ENCODE measurements at places on chromosomes 5 and 9.

- DNase-seq: no peak
These were observed 1.2 kb downstream of the SURF4 start for GRCh38 chr9:133374612-133375115.

DNA sequence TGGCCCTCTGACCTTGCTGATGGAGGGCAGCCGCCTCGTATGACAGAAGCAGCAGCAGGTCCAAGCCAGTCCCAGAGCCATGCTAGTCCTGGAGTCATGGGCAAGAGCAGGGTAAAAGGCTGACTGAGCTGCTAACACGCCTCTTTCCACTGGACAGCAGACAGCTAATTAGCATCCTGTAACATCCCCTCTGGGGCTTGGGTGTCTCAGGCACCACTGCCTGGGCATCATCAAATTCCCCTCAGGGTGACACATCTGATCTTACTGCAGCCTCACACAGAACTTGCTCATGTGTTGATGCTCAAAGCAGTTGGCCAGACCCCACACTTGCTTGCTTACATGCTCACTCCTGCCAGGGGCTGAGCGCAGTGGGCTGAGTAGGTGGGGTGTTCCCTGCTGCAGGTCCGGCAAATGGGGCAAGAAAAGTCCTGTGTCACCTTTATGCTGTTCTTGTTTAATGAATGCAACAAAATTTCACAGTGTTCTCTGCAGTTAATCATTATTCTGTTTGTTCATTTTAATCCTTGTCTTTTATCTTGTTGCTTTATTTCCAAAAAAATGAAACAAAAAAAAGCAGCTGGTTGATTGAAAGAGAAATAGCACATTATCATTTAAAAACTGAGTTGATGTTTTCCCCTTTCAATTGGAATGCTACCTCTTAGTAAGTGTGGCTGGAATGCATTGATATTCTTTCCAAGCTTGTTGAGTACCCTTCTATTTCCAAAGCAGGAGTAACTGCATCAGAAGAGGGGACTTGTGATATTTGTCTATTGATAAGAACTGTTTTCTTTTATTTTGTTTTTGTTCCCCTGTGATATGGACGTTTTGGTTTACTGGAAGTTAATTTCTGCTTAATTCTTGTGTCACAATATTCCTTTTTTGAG, 254.1 kb downstream of the CDH18 start:
- no peak for DNase-seq

DNA sequence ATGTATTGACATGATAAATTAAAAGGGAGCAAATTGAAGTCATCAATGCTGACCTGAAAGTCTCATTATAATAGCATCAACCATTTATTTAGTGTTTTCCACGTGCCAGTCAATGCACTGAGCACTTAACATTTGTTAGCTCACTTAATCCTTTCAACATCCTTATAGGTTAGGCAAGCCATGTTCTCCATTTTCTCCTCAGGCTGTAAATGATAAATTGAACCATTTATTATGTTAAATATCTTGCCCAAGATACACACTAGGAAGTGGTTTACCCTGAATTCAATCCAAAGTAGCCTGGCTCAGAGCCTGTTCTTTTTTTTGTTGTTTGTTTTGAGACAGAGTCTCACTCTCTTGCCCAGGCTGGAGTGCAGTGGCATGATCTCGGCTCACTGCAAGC, 25.0 kb upstream of the SNX2 start:
- DNase-seq: no peak

DNA sequence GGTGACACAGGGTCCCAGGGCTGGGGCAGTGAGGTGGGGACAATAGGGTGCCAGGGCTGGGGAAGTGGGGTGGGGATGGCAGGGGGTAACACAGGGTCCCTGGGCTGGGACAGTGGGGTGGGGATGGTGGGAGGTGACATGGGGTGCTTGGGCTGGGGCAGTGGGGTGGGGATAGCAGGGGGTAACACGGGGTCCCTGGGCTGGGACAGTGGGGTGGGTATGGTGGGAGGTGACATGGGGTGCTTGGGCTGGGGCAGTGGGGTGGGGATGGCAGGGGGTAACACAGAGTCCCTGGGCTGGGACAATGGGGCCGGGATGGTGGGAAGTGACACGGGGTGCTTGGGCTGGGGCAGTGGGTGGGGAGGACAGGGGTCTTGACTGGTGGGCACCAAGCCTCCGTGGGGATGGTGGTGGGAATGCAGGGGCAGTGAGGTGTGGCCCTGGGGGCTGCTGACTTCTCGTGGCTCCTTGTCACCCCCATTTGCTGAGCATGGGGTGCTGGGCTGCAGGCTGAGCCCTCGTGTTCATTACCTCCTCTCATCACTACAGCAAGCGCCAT, 41.7 kb downstream of the OLFM1 start:
- no peak for DNase-seq

- no peak for DNase-seq
These were observed 177.3 kb upstream of the FST start for GRCh38 chr5:53303105-53303504.

GRCh38 chr5:42759456-42759855, 2.8 kb downstream of the CCDC152 start:
- no peak for DNase-seq

- DNase-seq: no peak
These were observed 115.9 kb downstream of the RGS3 start for GRCh38 chr9:113579283-113580040.

GRCh38 chr5:32462618-32463017, 18.1 kb upstream of the ZFR start:
- DNase-seq: no peak

DNA sequence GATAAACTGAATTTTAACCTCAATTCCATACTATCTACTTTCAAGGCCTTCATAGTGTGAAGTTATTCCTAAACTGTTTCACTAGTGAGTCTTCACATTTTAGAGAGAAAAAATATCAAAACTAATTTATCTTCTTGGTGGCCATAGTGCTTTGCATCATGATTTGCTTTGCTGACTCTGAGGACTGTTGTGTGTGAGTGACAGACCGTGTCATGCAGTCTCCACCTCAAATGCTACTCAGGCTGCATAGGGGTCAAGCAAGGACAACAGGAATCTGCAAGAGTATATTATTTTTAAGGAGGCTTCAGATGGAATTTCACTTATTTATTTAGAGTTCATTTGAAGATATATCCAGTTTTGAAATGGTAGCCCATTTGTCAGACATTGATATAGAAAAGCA, 34.5 kb downstream of the MACIR start:
- DNase-seq: no peak

DNA sequence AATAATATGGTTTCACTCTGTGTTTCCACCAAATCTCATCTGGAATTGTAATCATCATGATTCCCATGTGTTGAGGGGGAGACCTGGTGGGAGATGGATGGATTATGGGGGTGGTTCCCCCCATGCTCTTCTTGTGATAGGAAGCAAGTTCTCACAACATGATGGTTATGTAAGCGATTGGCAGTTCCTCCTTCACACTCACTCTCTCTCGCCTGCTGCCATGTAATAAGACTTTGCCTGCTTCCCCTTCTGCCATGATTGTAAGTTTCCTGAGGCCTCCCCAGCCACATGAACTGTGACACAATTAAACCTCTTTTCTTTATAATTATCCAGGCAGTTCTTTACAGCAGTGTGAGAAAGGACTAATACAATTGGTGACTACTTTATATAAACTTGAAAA, 48.4 kb downstream of the PTBP3 start:
- DNase-seq: no peak

- DNase-seq: no peak
These were observed 207.9 kb downstream of the GADD45G start for GRCh38 chr9:89812556-89813181.

- DNase-seq: no peak
These were observed 18.1 kb downstream of the ZBTB5 start for GRCh38 chr9:37447111-37447510.

GRCh38 chr5:83530193-83530592, 58.6 kb downstream of the VCAN start:
- DNase-seq: no peak

GRCh38 chr5:135221187-135221473, 177.9 kb downstream of the MACROH2A1 start:
- no peak for DNase-seq

GRCh38 chr5:64947031-64947430, 178.3 kb downstream of the CWC27 start:
- no peak for DNase-seq

DNA sequence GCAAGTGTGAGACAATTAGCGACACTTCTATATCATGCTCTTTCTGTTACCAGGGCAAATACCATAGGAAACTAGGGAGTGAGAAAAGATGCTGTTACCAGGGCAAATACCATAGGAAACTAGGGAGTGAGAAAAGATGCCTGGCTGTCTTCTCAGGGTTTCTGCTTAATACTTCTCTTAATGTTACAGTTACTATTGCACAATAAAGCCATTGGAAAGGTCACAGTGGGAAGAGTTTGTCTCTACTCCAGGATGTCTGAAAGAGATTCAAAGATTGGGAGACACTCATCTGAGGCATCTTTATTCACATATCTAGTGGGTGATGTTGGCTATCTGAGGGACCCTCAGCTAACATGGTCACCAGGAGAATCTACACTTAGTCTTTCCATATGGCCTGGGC, 431.7 kb upstream of the POU5F2 start:
- no peak for DNase-seq

DNA sequence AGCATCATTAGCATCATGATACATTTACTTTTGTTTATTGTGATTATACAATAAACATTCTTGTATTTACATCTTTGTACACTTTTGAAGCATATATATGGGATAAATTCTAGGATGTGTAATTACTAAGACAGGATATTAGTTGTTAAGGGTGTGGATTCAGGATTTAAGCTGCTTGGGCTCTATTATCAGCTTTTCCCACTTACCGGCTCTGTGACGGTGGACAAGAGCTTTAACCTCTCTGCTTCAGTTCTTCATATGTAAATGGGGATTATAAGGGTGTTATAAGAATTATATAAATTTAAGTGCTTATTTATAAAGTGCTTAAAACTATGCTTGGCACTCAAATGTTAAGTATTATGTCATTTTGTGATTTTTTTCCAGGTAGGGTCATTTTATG, 131.1 kb downstream of the FER start:
- no peak for DNase-seq

DNA sequence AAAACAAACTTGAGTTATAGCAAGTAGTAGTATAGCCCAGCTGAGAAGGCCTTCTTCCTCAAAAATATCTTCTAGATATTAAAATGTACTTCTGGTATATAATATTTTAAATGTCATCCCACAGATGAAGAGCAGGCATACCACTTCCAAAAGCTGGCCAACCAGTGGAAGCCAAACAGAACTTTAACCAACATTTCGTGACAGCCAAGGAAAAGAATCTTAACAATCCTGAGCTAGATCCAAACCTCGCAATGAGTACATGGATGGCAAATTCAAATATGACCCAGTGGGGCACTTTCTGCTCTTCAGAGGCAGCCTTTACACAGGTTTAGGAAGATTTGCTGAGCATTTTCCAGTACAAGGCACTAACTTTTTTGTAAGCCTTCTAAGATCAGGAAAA, 91.8 kb upstream of the ACO1 start:
- DNase-seq: no peak

DNA sequence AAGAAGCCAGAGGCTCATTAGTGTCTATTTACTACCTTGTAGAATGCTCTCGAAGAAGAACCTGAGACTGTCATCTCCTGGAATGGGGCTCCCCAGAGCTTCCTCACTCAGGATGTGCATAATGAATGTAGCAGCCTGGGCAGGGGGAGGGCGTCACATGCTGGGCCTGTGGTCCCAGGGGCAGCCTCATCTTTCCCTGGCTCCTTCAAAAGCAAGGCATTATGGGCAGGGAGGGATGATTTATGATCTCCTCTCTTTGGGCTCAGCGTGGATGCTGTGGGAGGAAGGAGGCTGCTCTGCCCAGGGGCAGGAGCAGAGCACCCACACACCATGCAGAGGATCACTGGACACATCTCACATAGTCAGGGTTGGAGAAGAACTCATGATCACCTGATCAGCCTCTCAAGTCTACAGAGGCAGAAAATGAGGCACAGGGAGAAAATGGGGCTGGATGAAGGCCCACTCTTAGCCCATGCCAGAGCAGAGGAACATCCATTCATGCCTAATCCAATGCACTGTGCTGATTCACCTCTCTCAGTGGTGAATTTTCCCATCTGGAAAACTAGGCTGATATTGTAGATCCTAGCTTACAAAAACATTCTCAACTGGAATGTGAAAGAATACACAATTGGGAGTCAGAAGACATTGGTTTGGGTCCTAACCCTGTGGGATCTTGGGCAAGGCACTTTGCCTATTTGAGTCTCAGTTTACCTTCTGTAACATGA, 173.7 kb downstream of the CARTPT start:
- DNase-seq: no peak

DNA sequence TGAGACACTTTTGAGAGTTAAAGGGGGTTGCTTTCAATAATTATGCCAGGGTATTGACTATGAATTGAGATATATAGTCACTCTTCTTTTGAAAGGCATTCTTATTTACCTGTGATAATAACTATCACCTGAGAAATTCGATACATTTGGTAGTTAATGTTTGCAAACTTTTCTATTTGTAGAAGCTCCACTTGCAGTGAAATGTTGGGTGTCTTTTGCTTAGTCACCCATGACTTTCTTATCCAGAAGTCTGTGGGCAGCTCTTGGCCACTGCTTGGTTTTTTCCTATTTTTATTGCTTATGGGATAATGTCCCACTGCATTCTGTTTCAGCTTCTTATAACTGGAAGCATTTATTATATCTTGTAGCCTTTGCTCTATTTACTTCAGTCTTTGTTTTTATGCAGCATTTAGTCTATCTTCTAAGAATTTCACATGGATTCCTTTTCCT, 3.9 kb downstream of the MACIR start:
- no peak for DNase-seq

- DNase-seq: no peak
These were observed 69.6 kb upstream of the GNAQ start for GRCh38 chr9:78101247-78101646.

- no peak for DNase-seq
These were observed 100.7 kb downstream of the NLN start for GRCh38 chr5:65822710-65823109.

- DNase-seq: no peak
These were observed 70.8 kb upstream of the CHD1 start for GRCh38 chr5:98999631-99000030.

GRCh38 chr9:92140754-92141143, 25.5 kb upstream of the SPTLC1 start:
- no peak for DNase-seq

DNA sequence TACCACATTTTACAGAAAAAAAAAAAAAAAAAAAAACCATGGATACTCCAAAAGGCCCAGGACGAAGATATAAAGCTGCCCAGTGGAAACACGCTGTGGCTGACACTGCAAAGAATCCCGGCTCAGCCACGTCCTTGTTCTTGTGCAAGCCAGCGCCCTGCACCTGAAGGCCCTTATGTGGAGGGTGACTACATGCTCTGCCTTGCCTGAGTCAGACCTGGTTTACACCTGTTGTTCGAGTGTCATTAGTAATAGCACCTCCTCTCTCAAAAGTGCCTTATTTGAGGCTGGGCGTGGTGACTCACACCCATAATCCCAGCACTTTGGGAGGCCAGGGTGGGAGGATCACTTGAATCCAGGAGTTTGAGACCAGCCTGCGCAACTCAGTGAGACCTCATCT, 54.3 kb upstream of the ZSWIM6 start:
- no peak for DNase-seq

GRCh38 chr9:98396656-98397055, 141.2 kb upstream of the TBC1D2 start:
- no peak for DNase-seq

GRCh38 chr5:139707445-139708003, 59.4 kb downstream of the CXXC5 start:
- no peak for DNase-seq
